ENCODE measurements at places on chromosomes 13 and 19.

- DNase-seq = no peak
Observed at GRCh38 chr13:106474912-106475311, 60.5 kb downstream of the EFNB2 start.

DNA sequence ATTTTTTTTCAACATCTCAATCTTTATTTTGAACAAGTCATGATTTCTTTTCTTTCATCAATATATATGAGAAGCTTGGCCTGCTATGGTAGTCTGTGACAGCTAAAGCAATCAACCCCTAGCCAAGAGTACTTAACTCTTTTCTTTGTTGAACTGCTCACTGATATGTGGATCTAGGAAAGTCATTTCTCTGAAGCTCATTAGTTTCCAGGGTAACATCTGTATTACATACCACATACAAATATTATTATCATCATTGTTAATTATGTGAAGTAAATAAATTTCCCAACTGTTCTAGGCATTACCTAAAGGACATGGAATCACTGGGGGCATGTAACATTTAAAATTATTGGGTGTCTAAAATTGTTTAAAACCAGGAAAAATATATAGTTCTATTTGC lies 267.3 kb downstream of the DCT start:
- no peak for DNase-seq

DNA sequence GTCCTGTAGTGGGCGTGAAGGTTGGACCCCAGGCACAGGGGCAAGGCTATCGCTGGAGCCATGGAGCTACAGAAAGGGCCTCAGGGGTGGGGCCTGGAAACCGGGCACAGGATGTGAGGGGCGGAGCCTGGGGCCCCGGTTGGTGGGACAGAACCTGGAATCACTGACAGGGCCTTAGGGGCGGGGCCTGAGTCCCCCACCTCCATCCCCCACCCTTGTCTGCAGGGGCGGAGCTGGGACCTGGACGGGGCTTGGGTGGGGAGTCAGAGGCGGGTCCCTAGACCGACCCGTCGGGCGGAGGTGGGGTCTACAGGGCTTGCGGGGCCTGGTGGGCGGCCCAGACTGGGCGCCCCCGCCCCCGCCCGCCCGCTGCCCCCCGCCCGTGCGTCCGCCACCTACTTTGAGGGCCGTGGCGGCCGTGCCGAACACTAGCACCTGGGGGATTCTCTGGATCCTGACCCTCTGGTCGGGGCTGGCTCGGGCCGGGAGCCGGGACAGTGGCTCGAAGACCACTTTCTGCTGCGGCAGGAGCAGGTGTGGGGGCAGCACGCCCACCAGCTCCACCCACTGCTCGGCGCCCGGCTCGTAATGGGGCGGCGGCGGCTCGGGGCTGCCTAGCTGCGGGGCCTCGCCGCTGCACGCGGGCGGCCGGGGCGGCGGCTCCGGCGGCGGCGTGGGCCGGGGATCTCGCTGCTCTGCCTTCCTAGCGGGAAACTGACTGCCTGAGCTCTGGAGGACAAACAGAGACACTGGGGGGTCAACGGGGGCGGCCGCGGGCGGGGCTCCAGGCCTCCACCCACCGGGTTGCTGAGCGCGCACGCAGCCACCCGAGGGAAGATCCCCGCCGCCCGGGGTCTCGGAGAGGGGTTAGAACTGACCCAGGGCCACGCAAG lies 26.3 kb downstream of the DCAF15 start:
- DNase-seq = no peak

- DNase-seq = no peak
Observed at GRCh38 chr13:45995245-45995644, 57.3 kb downstream of the ZC3H13 start.

DNA sequence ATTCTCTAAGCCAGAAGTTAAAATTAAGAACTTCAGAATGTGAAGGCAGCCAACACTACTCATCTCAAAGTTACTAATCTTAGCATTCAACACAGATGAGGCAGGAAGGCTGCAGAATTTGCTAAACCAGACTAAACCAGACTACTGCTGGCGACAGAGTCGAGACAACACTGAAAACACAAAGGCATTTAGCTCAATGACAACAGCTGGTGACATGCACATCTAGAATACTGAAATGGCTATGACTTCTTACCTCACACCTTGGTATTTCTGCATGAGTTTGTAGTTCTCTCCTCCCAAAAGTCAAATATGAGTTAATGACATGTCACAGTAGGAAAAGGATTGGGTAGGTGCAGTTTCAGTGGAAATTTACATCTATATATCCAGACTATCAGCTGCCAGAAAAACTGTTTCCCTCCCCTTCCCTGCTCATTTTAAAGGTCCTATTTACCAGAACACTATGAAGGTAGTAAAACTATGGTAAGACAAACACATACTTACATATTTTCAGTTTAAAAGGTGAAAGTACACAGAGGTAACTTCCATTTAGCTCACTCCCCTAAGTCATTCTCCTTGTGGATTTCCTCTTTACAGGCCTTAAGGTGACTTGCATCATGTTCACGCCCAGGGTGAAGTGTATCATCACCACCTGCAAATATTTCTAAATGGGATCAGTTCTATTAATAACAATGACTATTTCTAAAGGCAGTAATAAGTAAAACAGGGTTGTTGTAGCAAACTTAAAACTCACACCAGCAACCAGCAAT lies 21.4 kb downstream of the FOXO1 start:
- DNase-seq = no peak
